Right ventricle myocardium superior (tissue), 1 donor: ENCODE measurements at places on chromosomes 11 and 22. TPM values are rescaled to one million over a fixed set of nuclear protein-coding genes. Genes with fewer than 3 reads are reported as not detected.

DNA sequence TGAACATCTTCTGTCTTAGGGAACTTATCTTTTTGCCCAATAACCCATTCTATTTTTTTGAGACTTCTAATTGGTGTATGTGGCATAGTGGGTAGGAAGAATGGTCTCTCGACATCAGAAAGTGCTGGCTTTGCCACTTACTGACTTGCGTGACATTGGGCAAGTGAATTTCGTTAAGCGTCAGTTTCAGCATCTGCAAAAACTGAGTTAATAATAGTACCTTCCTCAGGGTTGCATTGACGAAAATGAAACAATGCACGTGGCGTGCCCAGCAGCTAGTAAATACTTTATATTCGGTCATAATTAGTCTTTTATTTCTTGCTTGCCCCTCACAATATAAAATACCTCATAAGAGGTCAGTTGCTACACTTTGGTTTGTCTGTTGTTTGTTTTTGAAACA, 12.5 kb upstream of the GRIK4 start:
- DNase-seq = no peak

- DNase-seq = no peak
These were observed 12.4 kb upstream of the NUP160 start for GRCh38 chr11:47860536-47860935.

- no peak for DNase-seq
These were observed 18.1 kb upstream of the GDPD5 start for GRCh38 chr11:75543806-75544205.

Gene YPEL4
- total RNA-seq = 0.54 TPM

Gene MUC15
- total RNA-seq = not detected
